Stimulated activated CD8-positive, alpha-beta memory T cell treated with anti-CD3 and anti-CD28 coated beads, Interleukin-7, amount 100 ng/mL, for 24 hours (primary cell): ENCODE measurements at places on chromosomes 4 and X.

- DNase-seq, result no peak
Observed at GRCh38 chrX:46573892-46574773, 568 bp downstream of the CHST7 start.

GRCh38 chrX:37995428-37995827 lies 10.9 kb upstream of the SYTL5 start:
- DNase-seq, result no peak

- DNase-seq, result no peak
Observed at GRCh38 chr4:141890279-141890678, 253.9 kb downstream of the IL15 start.

- DNase-seq, result no peak
Observed at GRCh38 chr4:102256321-102256720, 89.0 kb downstream of the SLC39A8 start.

- DNase-seq, result no peak
Observed at GRCh38 chr4:101071241-101071640, 276.1 kb downstream of the PPP3CA start.

DNA sequence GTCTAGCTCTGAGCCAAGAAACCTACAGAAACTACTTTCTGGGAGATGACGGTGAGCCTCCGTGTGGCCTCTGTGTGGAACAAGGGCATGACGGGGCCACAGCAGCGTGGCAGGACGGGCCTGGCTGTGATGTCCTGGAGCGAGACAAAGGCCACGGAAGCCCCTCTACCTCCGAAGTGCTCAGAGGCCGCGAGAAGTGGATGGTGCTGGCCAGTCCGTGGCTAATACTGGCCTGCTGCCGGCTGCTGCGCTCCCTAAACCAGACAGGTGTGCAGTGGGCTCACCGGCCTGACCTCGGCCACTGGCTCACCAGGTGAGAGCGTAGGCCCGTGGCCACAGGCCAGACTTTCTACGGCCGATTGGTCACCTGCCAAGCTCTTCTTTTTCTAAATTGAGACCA lies 24.6 kb downstream of the PIGG start:
- no peak for DNase-seq

GRCh38 chr4:123406872-123407271 lies 10.3 kb downstream of the SPRY1 start:
- no peak for DNase-seq
